ENCODE measurements at places on chromosomes 5 and 9. TPM values are rescaled to one million over a fixed set of nuclear protein-coding genes. Genes with fewer than 3 reads are reported as not detected.

- DNase-seq = peak; percentile 73
These were observed 13.4 kb upstream of the JADE2 start for GRCh38 chr5:134511796-134512660.

- DNase-seq = no peak
These were observed 458.1 kb upstream of the CDH18 start for GRCh38 chr5:20446121-20446520.

- no peak for DNase-seq
These were observed 1194.6 kb upstream of the WWC1 start for GRCh38 chr5:167096816-167097215.

DNA sequence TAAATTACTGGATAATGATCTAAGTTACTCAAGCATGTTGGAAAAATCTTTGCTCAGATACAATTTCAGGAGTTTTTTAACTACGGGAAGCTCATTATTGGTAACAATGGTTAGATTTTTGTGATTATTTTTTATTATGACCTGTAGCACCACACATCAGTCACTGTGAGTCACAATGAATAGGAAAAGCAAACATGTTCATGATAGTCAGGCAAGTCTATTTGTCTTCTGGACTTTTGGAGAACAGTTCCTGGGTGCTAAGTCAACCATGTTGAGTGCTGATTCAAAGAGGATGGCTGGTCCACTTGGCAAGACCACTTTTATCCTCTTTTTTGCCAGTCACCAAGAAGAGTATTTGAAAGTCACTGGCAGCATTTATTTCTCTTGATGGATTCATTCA is 403.2 kb downstream of the KIF4B start:
- DNase-seq = no peak

- DNase-seq = no peak
These were observed 812.0 kb downstream of the CDH18 start for GRCh38 chr5:19175776-19176570.

GRCh38 chr9:79165020-79165780 is 406.6 kb upstream of the TLE4 start:
- no peak for DNase-seq

DNA sequence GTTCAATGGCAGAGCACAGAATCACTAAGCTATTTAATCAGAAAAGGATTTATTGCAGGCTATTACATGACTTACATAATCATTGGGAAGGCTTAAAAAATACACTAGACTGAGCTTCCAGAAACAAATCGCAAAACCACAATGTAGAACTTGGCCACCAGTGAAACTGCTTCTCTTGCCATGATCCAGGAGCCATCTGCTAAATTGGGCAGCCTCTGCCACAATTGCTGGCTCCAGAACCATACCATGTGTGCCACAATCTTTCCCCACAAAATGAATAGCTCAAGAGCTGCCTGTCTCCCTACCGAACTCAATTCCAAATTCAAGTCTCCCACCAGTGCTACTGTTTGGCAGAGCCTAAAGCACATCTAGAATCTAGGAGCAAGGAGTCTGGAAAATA is 9.8 kb upstream of the ERAP1 start:
- DNase-seq = no peak

DNA sequence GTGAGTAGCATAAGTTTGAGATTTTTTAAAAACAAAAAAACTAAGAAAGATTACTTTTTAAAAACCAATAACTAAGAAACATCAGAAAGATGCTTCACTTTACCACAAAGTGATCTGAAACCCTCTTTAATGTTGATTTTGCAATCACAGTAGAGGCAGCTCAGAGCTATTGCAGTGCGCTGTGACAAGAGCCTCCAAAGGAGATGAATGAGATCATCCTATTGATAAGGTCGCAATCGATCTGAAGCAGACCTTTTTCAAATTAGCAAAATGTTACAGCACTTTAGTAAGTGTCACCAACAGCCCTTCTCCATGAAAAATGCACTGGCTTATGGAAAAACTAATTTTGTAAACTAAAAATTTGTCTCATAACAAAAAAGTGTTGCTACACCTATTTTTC is 284.6 kb upstream of the EFNA5 start:
- no peak for DNase-seq

DNA sequence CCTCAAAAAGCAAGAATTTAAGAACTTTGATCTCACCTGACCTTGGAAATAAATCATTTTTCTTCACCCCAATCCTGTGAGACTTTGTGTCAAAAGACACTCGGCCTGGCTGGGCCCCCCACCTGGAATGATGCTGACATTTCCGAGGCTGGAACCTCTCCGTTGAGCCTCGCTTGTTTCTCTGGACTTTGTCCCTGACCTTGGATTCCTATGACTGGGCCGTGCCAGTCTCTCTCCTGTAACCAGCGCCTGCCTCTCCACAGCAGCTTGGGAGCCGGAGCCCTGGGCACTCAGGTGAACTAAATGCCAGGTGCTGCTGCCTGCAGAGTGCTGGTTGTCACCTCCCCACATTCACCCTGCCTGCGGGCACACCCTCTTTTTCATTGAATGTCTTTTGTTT is 62.7 kb downstream of the RETREG1 start:
- peak; percentile 40 for DNase-seq

GRCh38 chr5:140371356-140372151 is 11.6 kb downstream of the SLC4A9 start:
- DNase-seq = no peak

GRCh38 chr9:88530051-88530450 is 4.9 kb upstream of the NXNL2 start:
- DNase-seq = no peak

GRCh38 chr9:99666571-99666970 is 155.1 kb upstream of the NR4A3 start:
- no peak for DNase-seq

DNA sequence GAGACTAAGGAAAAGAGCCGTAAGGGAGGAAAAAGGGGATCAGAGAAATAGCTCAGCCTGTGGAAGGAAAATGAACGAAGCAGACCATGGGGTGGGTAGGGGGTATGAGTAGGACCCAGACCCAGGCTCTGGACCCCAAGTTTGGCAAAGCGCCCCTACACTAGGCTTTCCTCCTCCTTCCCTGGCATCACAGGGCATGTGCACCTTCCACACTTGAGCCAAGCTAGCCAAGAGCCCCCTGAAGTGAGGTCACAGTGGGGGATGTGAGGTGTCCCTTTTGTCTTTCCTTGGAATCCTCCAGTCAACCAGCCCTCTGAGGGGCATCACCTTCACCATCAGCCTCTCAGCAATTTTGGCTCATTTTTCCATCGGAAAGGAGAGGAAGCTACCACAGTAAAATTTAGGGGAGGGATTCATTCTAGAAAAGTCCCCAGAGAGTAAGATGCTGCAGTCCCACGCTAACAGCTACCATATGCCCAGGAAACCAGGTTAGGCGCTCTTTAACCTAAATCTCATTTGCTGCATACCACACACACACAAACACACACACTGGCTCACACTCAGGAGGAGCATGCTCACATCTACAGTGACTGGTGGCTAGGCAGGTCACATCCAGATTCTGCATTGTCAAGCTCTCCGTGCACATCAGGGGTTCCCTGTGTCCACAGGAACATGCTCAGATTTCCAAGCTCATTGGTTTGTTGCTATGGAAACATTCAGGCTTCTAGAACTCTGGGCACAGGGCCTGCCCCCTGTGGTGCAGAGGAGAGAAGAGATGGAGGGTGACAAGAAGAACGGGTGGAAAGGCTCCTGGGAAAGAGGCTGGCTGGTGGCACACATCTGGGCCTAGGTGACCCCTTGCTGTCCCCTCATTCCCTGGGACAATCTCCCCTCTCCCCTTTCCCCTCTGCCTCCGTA is 9.9 kb downstream of the REEP2 start:
- DNase-seq = no peak

GRCh38 chr5:32471784-32472183 is 27.2 kb upstream of the ZFR start:
- DNase-seq = peak; percentile 13

GRCh38 chr5:146306838-146307237 is 31.8 kb upstream of the POU4F3 start:
- no peak for DNase-seq

- DNase-seq = no peak
These were observed 184.8 kb upstream of the TBCA start for GRCh38 chr5:77960863-77961396.

GRCh38 chr5:53355316-53355715 is 125.1 kb upstream of the FST start:
- no peak for DNase-seq

PCDHGA3 gene
- 4.9 TPM for total RNA-seq

QRFP gene
- not detected for total RNA-seq

GBGT1 gene
- total RNA-seq = 4.1 TPM

NMUR2 gene
- total RNA-seq = not detected
